ENCODE measurements at places on chromosomes 3 and 15.
A peak's percentile ranks its signal among the peaks of the same experiment; 100 is the strongest.

DNA sequence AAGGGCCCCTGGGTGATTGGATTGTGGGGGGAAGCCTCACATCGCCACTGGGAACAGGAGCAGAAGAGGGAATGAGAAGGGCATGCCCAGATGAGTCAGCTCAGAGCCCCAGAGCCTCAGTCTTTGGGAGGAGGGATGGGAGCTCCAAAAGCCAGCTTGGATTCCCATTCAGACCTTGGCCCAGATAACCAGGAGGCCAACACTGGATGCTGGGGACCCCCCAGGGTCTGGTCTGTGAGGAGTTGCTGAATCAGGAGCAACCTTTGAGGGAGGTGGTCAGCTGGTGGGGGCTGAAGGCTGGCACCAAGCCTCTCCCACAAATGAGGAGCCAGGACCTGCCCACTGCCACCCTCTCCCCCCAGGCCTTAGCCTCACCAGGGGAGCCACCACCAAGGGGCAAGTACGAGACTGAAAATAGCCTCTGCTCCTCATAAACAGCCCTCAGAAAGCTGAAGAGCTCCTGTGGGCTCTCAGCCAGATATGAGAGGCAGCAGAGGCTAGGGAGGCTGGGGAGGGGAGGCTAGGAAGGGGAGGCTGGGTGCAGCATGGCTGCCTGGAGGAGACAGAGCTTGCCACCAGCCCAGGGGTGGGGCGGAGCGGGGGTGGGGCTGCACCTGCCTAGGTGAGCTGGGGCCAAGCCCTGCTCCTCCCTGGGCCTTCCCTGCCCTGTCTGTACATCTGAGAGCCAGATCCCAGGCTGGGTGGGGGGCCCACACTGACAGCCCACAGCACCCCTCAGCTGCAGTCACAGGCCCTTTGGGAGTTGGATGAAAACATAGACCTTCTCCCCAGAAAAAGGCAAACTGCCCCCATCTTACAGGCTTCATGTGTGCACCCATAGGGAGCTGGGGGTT is 99.8 kb downstream of the SEC22A start:
- no peak for DNase-seq

- DNase-seq: peak; percentile 89
These were observed 8.5 kb upstream of the ANPEP start for GRCh38 chr15:89822951-89823711.

DNA sequence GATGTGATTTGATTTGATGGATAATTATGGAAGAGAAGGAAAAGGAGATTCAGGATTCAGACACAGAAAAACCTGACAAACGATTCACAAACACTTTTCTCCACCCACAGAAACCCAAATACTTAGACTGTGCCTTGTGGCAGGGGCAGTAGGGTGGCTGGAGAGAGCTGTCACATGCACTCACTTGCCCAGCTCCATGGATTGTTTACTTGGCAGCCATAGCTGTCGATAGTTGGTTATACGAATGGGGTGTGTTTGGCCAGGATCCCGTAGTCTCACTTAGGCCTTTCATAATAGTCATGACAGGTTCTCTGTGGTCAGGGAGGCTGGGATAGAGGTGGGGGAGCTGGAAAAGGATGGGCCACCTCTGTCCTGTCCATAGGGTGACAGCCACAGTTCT is 76.9 kb downstream of the CACNA1D start:
- DNase-seq: no peak

DNA sequence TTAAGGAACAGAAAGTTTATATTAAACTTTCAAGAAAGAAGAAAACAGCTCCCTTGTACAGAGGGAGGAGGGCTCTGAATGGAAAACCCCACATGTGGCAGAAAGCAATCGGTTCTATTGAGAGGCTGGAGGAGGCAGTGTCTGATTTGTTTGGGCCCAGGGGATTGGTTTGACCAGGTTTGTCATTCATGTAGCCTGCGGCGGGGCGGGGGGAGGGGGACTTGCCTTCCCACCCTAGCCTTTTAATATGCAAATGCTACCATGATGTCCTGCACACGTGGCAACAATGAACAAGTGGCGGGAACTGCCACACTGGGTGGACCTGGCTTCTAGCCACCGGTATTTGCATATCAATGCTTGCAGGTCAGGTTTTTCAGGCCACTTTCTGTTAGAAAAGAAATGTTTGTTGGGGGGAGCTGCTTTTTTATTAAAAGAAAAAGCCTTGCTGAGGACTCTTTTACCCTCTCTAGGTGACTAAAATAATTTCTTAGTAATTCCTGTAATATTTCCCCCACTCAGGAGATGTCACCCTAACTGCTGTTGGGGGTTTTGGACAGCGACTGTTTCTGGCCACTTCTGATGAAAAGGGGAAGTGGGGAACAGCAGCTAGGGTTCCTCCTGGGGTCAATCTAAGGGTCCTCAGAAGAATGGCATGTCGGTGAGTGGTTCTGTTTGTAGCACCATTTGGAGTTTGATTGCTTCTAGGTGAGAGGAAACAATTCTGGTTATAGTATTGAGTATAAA is 691.2 kb downstream of the TBL1XR1 start:
- no peak for DNase-seq

GRCh38 chr3:13517253-13517977 is 31.5 kb upstream of the FBLN2 start:
- no peak for DNase-seq

GRCh38 chr3:178507507-178508442 is 28.5 kb upstream of the KCNMB2 start:
- DNase-seq: no peak

- DNase-seq: no peak
These were observed 147.5 kb downstream of the NFKBIZ start for GRCh38 chr3:101996832-101997231.

- DNase-seq: no peak
These were observed 273.7 kb downstream of the RBMS3 start for GRCh38 chr3:29554566-29554965.

DNA sequence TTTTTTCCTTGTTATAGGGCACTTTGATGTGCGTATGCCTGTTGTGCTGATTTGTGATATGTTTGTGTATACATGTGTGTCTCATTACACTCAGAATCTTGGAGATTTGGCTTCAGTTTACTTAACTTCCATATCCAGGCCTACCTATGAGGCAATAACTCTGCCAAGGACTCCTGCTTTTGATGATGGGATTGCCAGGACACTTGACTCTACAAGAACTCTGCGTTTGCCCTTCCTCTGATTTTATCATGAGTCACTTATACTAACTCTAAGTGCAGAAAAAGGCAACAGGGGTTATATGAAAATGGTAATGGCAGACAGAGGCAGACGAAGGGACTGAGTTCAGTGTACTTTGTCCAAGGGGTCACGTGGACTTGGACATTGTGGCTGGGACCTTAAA is 33.6 kb downstream of the MCTP2 start:
- DNase-seq: peak; percentile 19

DNA sequence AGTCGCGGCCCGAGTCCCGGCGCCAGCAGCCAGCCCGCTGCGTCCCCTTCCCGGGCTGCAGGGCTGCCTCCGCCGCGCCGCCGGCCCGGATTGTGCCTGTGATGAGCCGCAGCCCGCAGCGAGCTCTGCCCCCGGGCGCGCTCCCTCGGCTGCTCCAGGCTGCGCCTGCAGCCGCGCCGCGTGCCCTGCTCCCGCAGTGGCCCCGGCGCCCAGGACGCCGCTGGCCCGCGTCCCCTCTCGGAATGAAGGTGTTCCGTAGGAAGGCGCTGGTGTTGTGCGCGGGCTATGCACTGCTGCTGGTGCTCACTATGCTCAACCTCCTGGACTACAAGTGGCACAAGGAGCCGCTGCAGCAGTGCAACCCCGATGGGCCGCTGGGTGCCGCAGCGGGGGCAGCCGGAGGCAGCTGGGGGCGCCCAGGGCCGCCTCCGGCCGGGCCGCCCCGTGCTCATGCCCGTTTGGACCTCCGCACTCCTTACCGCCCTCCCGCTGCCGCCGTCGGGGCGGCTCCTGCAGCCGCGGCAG is 1.2 kb downstream of the CHST2 start:
- DNase-seq: peak; percentile 20

- no peak for DNase-seq
These were observed 48.0 kb downstream of the EHHADH start for GRCh38 chr3:185205865-185206264.

Data from HT1080 (cell line).